Stimulated activated CD8-positive, alpha-beta memory T cell treated with anti-CD3 and anti-CD28 coated beads, Interleukin-2, amount 100 ng/mL, for 1 hour (primary cell): ENCODE measurements at places on chromosomes 1 and 21.

- no peak for DNase-seq
Measured at GRCh38 chr21:30240661-30241060, 24.8 kb upstream of the CLDN8 start.

GRCh38 chr1:58922302-58923089 lies 138.6 kb upstream of the JUN start:
- DNase-seq: no peak

- DNase-seq: no peak
Measured at GRCh38 chr1:201371276-201371675, 6.2 kb downstream of the TNNT2 start.

DNA sequence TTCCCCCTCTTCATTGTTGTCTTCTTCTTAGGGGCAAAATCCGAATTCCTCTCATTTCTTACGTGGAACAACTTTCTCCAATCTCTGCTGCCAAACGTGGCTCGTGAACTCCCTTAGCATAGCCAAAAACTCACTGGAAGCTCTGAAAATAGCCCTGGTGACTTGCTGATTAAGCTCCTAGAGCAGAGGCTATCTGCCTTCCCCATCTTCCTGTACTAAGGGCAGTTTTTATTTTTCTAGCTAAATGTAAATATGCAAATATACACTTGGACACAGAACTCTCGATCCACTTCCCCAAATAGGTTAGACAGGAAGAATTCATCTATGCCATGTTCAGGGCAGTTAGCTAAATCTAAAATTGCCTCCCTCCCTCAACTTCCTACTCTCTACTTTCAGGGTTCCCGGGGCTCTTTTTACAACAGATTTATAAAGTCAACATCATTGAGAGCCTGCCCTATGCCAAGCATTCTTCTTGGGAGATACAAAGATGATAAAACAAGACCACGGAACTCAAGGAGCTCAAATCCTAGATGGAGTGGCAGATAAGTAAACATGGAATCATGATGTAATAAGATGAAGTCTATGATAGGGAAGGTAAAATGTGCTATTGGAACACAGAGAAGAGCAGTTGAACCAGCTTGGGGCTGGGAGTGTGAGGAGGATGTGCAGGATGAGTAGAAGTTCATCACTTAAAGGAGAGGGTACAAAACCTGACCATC lies 59.4 kb upstream of the FMOD start:
- no peak for DNase-seq

DNA sequence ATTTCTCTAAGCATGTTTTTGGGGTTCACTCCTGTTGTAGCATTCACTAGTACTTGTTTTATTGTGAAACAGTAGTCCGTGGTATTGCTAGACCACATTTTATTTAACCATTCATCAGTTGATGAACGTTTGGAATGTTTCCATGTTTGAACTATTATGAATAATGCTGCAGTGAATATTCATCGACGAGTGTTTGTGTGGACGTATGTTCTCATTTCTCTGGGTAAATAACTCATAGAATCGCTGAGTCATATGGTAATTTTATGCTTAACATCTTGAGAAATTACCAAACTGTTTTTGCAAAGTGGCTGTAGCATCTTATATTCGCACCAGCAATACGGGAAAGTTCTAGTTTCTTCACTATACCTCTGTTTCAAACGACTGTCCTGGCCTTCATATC lies 28.0 kb upstream of the KAZN start:
- DNase-seq: no peak

DNA sequence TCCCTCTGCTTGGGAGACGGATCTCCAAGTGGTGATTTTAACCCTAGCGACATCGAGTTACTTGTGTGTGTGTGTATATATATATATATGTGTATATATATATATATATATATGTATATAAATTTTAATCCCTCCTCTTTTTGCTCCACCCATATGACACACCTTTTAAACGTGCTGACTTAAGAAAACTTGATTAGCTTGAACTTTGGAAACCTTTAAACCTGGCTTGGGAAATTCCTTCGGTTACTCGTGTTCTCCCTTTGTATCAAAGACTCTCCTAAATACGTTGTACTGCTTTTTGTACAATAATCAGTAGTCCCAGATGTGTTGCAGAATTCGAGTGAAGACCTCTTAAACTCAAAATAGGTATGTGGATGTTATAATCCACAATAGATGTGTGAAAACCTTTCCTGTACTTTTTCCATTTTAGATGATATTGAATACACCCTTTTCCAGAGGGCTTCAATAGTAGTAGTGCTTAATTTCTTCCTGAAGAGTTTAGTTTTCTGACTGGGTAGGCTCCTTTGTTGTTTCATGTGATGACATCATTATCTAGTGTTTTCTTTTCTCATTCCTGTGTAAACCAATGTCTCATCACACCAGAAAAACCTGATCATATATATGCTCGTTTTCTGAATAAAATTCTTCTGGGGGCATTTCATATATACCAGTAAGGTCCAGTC lies 1.4 kb downstream of the RNF11 start:
- DNase-seq: no peak

DNA sequence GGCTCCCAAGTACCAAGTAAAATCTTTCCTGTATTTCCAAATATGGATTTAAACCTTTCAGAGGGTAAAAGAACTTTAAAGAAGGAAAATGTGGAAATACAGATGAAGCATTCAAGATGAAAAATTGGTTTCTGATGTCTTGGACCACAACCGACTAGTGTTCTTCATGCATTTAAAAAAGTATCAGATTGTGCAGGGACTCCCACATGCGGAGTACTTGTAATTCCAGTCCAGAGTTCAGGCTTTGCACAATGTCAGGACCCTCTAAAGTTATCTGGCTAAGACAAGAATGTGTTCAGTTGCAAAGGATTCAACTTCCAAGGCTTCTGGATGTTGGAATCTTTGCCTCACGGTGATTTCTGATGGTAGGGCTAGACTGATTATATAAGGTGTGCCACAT lies 66.7 kb downstream of the RGL1 start:
- DNase-seq: no peak

- no peak for DNase-seq
Measured at GRCh38 chr1:183952101-183952500, 85.4 kb downstream of the COLGALT2 start.

DNA sequence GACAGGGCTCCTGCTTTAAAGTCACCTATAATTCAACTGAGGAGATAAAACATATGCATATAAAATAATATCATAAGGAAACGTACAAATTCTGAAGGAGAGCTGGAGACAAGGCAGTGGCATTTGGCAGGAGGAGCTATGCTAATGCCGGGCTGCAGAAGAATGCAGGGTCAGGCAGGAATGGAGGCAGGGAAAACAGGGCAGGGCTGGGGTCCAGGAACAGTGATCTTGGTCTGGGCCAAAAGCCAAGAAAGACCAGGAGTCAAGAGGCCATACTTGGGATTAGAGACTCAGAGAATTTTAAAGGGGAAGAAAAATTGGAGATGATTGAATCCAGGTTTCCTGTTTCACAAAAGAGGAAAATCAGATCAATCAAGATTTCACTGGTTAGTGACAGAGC lies 20.0 kb upstream of the BRDT start:
- DNase-seq: no peak

GRCh38 chr1:30903343-30904034 lies 5.1 kb downstream of the SDC3 start:
- DNase-seq: no peak

GRCh38 chr1:113552244-113552643 lies 161.9 kb downstream of the MAGI3 start:
- DNase-seq: no peak
